ENCODE measurements at places on chromosomes 3 and 15.

- DNase-seq, result no peak
These were observed 87.8 kb downstream of the C3orf70 start for GRCh38 chr3:185065059-185065458.

DNA sequence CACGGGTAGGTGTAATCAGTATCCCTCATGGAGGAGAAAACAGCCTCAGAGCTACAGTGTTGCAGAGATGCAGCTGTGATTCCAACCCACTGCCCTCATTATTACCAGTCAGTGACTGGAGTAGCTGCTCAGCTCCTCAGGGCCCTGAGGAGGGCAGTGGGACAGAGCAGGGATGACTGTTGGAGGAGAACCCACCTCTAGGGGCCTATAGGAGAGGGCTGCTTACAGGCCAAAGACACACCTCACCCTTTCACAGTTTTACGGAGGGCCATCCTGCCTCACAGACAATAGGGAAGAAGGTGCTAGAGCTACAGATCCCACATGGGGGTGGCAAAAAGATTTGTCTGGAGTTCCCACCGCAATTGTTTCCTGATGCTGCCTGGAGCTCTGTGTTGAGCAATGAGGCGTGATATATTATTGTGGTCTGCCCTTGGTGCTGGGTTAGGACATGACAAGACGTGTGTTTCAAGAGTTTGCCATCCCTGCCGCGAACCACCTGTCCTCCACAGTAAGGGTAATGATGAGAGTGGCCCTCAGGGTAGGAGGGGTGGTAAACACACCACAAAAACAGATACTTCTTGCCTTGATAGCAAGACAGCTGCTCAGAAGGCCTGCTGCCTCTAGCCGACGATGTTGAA lies 140.5 kb upstream of the TPM1 start:
- DNase-seq, result no peak

DNA sequence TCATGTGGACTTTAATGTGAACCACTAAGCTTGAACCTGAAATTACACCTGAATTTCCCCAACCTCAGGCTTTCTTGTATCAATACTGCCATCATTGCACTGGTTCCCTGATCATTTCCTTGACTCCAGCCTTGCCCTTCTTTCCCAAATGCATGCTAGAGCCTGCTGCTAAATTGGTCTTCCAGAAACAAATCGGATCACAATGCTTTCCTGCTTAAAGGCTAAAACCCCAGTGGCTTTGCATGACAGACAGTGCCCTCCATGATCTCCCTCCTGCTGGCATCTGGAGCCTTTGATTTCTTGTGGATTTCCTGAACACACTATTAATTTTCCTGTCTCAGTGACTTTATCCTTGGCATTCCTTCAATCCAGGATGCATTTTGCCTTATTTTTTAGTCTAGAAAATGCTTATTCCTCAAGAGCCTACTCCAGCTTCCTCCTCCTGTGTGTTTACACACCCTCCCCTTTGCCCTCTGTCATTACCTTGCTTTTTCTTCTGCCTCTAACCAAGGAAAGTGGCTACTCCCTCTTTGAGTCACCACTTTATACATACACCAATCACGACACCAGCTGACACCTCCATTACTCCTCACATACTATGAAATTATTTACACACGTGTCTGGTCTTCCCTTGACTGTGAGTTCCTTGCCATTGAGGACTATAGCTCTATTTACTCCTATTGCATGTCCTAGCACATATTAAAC lies 214.6 kb downstream of the KCNAB1 start:
- no peak for DNase-seq

- no peak for DNase-seq
These were observed 1.1 kb downstream of the RPS27L start for GRCh38 chr15:63156086-63156710.

DNA sequence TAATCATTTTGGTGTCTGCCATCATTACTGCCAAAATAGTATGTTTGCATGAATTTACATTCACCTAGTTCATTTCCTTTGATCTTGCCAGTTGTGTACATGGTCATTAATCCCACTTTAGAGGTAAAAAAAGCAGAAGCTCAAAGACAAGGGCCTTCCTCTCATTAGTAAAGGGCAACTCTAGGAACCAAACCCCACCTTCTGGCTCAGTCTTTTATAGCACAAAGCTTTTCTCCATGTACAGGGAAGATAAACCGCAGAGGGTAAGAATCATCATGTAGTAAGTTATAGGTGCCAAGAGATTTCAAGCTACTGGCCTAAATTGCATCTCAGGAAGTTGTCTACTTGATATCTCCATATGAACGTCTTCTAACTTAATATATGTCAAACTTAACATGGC lies 19.3 kb upstream of the SPG21 start:
- DNase-seq, result no peak

DNA sequence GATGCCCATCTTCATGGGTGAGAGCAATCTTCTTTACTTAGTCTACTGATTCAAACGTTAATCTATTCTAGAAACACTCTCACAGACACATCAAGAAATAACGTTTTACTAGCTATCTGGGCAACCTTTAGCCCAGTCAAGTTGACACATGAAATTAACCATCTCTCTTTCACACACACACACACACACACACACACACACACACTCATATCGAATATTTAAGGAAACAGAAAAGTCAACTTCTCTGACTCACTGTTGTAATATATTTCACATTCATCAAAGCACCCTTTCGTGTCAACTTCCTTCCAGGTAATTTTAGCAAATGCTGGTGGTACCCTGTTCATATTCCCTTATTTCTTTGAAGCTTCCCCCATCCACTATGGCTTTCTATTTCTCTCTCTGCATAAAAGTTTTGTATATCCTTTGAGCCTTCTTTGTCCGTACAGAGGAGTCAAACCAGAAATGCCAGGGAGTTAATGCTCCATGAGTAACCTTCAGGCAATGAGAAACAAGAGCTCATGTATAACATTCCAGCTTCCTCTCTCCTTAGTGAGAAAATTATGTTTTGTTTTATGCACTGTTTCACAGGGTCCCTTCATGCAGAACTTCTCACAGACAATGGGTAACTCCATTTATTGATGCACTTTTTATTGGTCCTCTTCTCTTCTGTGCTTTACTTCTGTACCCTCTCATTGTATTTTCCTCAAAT lies 335.5 kb upstream of the CBLB start:
- no peak for DNase-seq

DNA sequence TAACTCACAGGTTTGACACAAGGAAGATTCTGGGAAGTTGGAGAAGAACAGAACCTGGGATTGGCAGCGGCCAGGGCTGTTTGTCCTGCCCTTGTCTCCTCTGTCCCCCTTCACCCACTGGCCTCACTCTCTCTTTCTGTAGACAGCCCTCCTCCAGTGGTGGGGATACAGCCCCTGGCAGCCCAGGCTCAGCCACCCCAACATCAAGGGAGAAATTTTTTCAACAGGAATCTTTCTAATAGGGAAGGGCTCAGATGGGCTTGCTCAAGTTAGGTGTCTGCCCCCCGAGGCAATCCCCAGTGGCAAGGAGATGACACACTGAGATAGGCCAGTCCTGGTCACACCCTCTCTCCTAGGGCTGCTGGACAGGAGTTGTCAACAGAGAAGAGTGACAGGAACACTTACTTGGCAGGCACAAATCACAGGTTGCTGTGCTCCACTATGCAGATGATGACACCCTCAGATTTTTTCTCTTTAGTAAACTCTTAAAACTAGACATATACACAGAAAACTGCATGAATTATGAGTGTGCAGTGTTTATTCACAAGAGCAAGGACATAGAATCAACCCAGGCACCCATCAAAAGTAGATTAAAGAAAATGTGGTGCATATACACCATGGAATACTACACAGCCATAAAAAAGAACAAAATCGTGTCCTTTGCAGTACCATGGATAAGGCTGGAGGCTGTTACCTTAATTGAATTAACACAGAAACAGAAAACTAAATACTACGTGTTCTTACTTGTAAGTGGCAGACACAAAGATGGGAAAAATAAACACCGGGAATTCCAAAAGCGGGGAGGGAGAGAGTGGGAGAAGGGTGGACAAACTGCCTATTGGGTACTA lies 36.3 kb downstream of the PLA2G4D start:
- no peak for DNase-seq

GRCh38 chr3:126753191-126754160 lies 49.4 kb downstream of the CHCHD6 start:
- no peak for DNase-seq

DNA sequence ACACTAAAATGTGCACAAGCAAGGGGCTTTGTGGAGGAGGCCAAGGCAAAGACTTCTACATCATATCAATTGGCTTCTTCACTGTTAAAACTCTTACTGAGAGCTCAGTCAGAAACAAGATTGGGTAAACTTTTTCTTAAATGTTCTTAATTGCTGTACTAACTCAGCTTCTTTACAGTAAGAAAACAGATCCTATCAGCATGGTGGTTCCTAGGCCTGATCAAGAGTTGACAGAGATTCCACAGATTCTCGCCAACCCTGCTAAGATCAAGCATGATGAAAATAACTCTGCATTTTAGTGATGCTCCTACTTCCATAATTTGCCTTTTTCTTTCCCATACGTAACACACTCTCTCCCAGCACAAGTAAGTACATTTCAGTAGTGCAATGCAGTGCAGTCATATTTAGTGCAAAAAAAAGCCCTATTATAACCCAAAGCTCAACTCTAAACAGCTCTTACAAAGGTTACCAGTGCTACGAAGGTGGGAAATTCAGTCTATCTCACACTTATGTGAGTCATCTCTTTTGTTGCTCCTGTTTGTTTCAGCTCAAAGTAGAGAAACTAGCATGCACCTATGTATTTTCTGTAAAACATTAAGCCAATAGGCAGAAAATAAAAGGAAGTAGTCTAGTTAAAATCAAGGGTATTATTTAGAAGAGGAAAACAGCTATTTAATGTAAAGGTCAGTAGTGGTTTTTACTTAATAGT lies 29.9 kb downstream of the TIGIT start:
- no peak for DNase-seq

GRCh38 chr3:192848371-192849233 lies 69.1 kb downstream of the MB21D2 start:
- DNase-seq, result no peak

- DNase-seq, result no peak
These were observed 136.3 kb upstream of the PRR20G start for GRCh38 chr3:127423856-127424765.

DNA sequence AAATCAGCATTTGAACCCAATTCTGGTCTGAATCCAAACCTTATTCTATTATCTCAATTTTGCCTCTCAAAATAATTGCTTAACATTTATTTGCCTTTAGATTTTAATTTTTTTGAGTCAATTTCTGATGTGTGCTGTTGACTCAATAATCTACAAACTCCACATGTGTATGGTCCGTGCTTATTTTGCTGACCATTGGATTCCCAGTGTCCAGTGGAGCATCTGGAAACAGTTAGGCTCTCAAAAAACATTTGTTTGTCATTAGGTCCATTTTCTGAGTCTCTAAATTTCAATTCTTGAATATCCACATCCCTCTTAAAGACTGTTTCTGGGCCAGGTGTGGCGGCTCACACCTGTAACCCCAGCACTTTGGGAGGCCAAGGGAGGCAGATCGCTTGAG lies 19.2 kb upstream of the MYZAP start:
- DNase-seq, result no peak

- no peak for DNase-seq
These were observed 326.1 kb downstream of the ZNF621 start for GRCh38 chr3:40850861-40851260.

DNA sequence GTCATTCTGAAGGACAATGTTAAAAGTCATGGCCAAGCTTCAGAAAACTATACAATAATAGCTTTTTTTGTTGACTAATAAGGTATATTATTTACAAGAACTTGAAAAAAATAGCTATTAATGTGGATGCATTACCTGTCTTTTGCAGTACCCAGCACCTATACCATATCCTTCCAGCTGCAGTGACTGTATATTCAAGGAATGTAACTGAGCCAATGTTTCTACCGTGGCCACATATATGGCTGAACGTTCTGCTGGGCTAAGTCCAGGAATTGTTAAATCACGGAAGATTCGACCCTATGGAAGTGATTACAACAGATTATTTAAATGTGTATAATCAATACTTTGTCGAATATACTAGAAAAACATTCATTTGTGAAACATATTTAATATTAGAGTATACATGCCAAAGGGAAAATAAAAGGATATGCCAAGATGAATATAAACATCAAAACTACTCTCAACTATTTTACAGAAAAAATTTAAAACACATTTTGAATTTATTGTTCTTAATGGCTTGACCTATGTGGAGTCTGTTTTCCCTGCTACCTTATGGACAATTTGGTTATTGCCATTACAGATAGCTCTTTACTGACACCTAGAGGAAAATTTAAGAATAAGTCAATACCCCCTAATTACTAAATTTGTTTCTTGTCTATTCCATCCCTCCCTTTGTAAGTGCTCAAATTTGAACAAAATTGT lies 17.6 kb downstream of the ACAD11 start:
- no peak for DNase-seq

GRCh38 chr15:72205273-72205672 lies 7.7 kb upstream of the GRAMD2A start:
- no peak for DNase-seq

- DNase-seq, result no peak
These were observed 18.1 kb downstream of the LNP1 start for GRCh38 chr3:100419406-100419805.

DNA sequence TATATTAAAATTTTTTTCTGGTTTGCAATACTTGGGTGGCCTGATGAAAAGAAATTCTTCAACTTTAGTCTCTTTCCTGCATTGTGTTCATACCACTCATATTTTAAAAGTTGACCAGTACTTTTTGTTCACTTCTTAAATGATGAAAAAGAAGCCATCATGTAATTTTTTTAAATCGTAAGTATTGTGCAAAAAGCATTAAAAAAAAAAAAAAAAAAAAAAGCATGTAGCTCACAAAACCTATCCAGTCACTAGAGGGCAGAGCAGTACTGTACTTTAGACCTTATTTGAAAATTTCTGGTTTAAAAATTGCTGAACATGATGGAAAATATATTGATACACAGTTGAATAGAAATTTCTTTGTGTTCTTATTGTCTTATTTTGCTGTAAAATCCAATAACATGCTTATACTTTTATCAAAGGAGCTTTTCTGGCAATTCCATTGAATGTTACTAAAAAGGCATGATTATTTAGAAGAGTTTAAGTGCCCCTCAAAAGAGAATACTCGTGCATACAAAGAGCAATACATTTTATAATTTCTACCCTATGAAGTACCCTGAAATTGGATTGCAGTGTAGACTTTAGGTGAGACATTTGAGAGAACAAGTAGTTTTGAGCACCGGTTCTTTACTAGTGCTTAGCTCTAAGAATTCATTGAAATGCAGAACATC lies 137.7 kb downstream of the BBX start:
- no peak for DNase-seq

DNA sequence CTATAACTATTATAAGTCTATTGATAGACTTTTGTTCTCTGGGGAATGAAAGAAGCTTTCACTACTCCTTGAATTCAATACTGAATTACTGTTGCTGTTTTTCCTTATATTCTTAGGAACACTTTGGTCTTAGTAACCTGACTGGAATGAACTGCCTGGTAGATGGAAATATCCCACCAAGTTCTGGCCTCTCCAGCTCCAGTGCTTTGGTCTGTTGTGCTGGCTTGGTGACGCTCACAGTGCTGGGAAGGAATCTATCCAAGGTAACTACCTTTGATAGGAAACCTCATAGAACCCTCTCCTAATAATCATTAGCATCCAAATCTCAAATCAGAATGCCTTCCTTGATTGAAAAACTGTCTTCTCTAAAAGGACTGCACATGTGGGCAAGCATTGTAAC lies 69.1 kb downstream of the GALK2 start:
- no peak for DNase-seq

- DNase-seq, result no peak
These were observed 925 bp upstream of the PSTPIP1 start for GRCh38 chr15:76994001-76994400.

Data from stimulated activated CD4-positive, alpha-beta T cell treated with anti-CD3 and anti-CD28 coated beads, Interleukin-12 subunit alpha, Interleukin-12 subunit beta, amount 100 ng/mL, for 24 hours (primary cell).